ENCODE measurements at places on chromosomes 1 and 21.

- DNase-seq: no peak
Measured at GRCh38 chr21:14353726-14354125, 29.2 kb downstream of the HSPA13 start.

- no peak for DNase-seq
Measured at GRCh38 chr1:214640431-214641213, 37.6 kb downstream of the CENPF start.

DNA sequence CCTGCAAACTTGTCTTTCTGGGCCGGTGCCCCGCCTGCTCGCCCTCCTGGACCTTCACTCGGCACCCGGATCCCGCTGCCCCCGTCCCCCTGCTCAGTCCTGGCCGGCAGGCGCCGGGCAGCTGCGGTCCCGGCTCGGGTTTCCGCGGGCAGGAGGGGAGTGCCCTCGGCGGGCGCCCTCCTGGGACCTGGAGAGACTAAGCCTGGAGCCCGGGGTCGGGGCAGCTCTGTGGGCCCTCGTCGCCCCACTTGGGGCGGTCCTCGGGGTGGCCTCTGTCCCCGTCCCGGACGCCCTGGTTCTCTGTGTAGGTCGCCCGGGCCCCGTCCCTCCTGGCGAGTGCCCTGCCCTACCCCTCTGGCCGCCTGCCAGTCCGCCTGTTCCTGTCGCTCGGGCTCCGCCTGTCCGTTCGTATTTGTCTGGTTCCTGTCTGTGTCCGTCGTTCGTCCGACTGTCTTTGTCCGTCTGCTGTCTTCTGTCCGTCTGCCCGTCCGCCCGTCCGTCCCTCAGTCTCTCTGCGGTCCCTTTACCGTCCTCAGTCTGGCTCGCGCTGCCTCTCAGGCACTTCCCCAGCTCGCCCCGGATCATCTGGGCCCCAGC, 490 bp downstream of the SERINC2 start:
- DNase-seq: no peak

DNA sequence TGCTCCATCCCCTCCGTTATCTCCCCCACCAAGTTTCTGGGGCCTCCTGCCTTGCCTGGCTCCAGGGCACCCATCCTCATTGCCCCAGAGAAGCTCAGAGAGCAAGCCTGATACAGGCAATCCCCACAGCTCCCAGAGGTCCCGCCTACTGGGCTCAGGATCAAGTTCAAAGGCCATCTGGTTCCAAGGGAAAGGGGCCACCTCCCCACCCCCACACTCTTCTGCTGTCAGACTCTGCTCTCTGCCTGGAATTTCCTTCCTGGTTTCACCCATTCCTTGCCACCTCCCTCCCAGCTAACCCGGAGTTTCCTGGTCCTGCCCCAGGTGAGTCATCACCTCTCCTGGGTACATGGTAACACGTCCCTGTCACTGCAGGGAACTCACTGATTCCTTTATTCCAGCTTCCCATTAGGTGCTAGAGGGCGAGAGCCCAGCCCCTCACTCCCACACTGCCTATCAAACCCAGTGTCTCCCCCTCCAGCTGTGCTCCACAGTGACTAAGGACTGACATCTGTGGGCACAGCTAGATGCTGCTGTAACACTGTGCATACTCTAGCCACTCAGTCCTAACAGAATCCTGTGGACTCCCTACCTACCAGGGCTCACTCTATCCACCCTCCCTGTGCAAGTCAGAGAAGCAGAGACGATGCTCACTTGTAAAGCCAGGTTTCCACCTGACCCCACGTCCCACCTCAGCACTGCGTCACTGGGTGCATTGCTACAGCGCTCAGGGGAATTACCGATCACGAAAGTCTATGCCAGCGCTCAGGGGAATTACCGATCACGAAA, 21.8 kb downstream of the RSPH1 start:
- DNase-seq: no peak

DNA sequence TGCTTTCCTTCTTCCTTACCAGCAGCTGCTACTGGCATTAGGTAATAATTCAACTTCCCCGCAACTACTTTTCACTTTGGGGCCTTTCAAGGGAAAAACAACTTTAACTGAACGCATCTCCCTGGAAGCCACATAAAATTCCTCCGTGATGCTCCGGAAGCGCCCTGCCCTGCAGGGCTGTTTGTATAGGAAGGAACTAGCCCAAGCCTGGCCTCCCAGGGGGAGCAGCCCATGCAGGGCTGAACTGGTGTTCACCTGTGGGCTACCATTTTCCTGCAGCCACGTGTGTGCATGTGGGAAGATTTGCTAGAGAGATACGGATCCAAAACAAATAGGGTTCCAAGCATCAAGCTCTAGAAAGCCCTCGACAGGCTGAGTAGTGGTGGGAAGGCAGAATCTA, 14.4 kb downstream of the CLDN14 start:
- no peak for DNase-seq

GRCh38 chr1:33791251-33791650, 72.6 kb upstream of the HMGB4 start:
- DNase-seq: no peak

- no peak for DNase-seq
Measured at GRCh38 chr1:228151180-228151925, 1.6 kb downstream of the GJC2 start.

- no peak for DNase-seq
Measured at GRCh38 chr21:39700318-39700717, 44.7 kb upstream of the IGSF5 start.

DNA sequence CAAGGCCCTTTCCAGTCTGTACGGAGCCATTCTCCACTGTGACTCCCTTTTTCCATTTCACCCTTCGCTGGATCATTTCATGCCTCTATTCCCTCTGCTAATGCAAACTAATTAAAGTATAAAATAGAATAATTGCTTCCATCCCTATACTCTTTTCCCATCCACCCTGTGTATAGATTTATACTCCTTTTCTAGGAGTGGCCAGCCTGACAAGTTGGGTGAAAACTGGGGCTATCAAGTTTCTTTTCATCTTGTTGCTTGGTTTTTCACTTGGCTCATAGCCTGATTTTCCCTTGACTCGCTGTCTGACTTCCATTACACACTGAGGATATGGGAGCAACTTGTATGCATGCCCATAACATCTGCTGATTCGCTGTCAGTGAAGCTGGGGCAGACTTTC, 107.0 kb downstream of the PLXNA2 start:
- DNase-seq: peak; percentile 55

DNA sequence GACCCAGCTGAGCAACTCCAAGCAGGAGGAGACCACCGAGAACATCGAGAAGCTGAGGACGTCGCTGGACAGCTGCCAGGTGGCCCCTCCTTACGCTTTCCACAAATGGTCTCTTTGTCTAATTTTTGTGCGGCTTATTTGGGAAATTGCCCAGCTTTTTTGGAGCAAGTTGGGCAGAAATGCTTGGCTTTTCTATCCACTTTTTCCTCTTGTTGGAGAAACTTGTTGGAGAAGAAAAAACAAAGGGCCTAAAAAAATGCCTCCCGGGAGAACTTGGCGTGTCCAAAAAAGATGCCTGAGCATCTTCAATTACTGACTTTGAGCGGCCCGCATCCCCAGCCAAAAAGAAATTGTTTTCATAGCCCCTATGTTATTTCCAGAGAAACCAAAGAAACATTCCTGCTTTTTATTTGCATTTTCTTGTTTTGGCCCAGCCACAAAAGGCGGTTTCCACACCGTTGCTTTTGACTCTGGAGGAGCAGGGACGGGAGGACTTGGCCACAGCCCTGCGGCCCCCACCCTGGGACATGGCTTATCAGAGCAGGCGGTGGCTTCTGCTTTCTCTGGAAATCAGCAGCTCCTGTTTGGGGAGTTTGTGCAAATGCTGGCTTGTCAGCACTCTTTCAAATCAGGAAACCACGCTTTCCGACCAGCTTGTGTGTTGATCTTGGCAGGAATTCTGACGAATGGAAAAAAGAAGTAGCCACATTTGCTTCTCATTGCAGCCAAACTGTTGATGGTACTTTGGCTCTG, 81.2 kb upstream of the EFHD2 start:
- DNase-seq: peak; percentile 79

DNA sequence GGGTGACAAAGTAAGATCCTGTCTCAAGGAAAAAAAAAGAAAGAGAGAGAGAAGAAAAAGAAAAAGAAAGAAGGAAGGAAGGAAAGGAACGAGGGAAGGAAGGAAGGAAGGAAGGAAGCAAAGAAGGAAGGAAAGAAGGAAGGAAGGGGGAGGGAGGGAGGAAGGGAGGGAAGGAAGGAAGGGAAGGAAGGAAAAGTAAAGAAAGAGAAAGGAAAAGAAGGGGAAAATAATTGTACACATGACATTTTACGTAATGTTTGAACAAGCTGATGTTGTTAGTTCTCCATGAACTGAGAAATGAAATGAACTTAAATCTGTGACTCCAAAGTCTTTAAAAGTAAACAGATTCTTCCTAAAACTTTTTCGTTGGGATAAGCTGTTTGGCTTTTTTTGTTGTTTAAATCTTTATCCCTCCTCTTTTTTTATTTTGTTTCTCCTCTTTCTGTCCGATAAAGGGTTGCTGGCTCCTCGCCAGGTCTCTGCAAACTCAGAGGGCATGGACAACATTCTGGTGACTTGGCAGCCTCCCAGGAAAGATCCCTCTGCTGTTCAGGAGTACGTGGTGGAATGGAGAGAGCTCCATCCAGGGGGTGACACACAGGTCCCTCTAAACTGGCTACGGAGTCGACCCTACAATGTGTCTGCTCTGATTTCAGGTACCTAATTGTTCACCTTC, 59.8 kb downstream of the IL12RB2 start:
- peak; percentile 36 for DNase-seq

DNA sequence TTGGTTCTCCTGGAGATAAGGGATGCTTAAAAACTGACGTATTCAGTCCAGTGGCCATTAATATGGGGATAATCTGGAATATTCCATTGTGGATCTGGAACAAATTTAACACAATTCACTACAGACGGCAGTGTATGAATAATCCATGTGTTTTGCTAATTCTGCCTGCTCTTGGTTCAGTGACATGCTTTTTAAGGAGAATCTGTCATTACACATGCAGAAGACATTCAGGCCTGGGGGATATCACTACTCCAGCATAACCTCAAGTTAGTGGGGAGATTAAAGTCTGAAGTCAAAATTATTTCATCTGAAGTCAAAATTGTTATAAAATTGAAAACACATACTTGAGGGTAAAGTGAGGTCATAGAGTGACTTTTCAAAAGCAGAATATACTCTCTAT, 789.3 kb downstream of the USP25 start:
- DNase-seq: no peak

- DNase-seq: no peak
Measured at GRCh38 chr1:169090900-169091311, 15.6 kb upstream of the ATP1B1 start.

DNA sequence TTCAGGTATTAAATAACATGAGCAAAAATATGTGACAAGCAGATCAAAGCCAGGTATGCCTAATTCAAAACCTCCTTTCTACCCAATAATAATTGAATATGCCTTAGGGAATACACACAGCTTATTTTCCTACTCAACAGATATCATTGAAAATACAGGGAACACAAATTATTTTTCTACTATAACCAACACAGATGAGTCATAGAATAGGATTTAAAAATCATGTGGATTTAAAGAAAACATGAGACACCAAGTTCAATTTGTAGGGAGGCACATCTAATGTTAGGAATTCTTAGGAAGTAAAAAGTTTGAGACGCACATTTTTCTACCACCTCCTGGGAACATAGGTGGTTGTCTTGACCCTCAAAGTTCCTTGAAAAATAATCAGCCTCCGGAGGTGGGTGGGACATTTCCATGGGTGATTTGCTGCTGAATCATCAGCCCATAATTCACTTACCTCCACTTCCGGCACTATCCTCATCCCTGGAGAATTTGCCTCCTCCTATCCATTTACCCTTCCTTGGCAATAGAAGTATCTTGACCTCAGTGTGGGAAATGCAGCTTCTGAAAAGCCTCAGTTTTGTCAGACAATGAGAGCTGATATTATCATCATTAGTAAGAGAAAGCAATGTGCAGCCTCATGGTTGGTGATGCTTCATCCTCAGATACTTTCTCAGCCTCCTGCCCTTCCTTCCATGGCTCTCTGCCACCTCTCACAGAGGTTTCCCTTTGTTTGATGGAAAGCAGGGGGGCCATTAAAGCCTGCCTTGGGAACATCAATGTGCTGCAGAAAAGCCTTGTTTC, 33.5 kb upstream of the RGS4 start:
- peak; percentile 94 for DNase-seq

GRCh38 chr1:220695426-220695825, 5.3 kb downstream of the C1orf115 start:
- no peak for DNase-seq

DNA sequence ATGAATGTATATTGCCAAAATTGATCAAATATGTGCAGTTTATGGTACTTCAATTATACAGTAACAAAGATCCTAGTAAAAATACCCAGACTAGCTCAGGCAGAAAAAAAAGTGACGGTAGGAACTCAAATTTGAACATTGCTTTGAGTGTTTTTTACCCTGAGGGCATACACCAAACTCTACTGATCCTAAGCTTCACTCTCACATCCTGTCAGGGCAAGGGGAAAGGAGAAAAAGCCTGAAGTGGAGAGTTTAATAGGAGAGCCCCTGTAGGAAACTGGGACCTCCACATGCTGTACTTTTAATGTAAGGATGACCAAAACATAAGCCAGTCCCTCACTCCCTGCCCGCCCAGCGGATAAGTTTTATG, 59.8 kb upstream of the GNG12 start:
- DNase-seq: no peak

DNA sequence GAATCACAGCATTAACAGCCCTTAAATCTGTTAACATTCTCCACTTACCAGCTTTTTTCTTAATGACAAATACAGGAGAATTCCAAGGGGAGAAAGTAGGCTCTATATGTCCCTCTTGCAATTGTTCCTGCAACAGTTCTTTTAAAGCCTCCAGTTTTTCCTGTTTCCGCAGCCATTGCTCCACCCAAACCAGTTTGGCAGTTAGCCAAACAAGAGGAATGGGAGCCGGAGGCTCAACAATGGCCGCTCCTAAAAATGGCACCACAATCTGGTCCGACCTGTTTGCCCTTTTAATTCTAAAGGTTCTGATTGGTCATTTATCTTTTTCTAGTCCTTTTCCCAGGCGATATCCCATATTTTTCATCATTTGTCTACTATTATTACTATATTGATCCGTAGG, 14.0 kb upstream of the L1TD1 start:
- DNase-seq: no peak

- no peak for DNase-seq
Measured at GRCh38 chr21:44043613-44044012, 31.5 kb downstream of the TRAPPC10 start.

DNA sequence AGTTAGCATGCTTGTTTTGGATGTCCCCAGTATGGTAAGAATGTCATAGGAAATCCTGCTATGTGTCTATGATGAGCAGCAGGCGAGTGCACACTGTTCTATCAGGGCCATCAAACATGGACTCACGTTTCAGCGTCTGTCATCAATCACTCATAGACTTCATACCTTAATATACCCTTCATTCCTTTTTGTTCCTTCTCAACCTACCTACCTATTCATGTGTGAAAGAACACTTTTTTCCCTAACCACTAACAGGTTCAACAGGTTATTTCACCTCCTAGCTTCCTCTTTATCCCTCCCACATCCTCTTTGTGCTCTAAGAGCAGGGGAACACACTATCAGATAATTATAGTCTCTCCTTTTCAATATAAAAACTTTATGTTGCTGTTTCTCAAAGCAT, 300.6 kb downstream of the TM2D1 start:
- DNase-seq: no peak

GRCh38 chr1:93288558-93288957, 57.1 kb upstream of the DR1 start:
- DNase-seq: peak; percentile 2
